ENCODE measurements at places on chromosomes 7 and 10. TPM values are rescaled to one million over a fixed set of nuclear protein-coding genes. Genes with fewer than 3 reads are reported as not detected.

- H3K4me1 ChIP-seq = no peaks in the 10 kb centered on the region
- no peaks in the 10 kb centered on the region for H3K36me3 ChIP-seq
- H3K4me3 ChIP-seq = no peak overlapping the region
- H3K27me3 ChIP-seq = no peaks in the 10 kb centered on the region
- H3K27ac ChIP-seq = no peak overlapping the region
These were observed 1083.4 kb upstream of the LRRN3 start for GRCh38 chr7:110007320-110008063.

DNA sequence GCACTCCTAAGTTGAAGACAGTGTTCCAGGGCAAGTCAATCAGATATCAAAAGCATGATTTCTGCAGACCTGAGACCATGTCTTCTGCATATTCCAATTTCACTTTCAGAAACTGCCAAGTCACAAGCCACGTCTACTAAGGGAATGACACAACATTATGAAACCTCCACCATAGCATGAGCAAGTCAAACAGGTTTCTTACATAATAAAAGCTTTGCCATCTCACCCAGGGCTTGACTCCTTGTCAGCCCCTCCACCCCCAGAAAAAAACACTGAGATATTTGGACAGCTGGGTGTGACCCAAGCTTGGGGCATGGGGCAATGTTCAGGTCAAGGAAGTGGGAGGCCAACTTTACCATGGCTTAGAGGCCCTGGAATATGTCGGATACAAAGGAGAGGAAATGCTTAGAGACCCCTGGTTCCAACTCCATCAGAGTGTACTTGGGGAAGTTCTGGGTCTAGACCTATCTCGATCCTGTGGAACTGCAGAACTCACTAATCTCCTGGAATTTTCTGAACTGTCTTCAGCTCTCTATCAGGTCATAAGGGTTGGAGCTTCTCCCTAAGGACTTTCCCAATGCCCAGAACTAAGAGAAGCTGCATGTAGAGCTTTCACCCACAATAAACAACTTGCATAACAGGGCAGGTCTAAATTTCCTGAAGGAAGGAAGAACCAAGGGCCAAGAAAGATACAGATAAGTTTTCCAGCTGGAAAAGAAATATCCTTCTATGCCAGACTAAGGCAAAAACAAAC lies 80.6 kb upstream of the NAMPT start:
- peaks cover 4% of the 10 kb centered on the region for H3K4me1 ChIP-seq
- H3K27me3 ChIP-seq = no peaks in the 10 kb centered on the region
- H3K27ac ChIP-seq = peak overlapping the region; percentile 84
- H3K36me3 ChIP-seq = no peaks in the 10 kb centered on the region

DNA sequence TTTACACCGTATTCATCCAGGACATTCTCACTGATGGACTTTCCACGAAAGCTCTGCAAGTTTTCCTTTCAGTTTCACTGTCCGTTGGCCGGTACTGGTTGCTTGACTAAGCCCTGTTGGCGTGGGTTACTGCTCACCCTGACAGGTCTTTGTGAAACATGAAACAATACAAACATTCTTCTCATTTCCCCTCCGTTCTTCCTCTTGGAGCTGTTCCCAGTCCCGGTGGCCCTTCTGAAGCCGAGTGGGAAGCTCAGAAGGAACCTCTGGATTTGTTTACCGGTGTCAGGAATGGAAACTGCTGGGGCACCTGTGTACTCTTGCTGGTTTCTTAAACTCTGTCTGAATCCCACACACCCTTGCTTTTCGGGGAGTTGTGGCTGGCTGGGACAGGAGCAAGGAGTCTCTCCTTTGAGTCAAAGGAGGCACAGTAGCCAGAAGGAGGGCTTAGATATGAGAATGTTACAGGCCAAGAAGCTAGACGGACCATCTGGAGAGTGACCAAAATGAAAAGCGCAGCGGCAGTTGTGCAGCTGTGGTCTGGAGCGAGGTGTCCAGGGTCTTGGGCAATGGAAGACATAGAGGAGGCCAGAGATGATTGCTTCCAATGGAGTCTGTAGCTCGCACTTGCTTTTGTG lies 45.7 kb downstream of the LYZL2 start:
- H3K4me1 ChIP-seq = peaks cover 44% of the 10 kb centered on the region
- H3K36me3 ChIP-seq = no peaks in the 10 kb centered on the region
- DNase-seq = no peak
- H3K27ac ChIP-seq = peak overlapping the region; percentile 66
- H3K4me3 ChIP-seq = peak overlapping the region; percentile 62

DNA sequence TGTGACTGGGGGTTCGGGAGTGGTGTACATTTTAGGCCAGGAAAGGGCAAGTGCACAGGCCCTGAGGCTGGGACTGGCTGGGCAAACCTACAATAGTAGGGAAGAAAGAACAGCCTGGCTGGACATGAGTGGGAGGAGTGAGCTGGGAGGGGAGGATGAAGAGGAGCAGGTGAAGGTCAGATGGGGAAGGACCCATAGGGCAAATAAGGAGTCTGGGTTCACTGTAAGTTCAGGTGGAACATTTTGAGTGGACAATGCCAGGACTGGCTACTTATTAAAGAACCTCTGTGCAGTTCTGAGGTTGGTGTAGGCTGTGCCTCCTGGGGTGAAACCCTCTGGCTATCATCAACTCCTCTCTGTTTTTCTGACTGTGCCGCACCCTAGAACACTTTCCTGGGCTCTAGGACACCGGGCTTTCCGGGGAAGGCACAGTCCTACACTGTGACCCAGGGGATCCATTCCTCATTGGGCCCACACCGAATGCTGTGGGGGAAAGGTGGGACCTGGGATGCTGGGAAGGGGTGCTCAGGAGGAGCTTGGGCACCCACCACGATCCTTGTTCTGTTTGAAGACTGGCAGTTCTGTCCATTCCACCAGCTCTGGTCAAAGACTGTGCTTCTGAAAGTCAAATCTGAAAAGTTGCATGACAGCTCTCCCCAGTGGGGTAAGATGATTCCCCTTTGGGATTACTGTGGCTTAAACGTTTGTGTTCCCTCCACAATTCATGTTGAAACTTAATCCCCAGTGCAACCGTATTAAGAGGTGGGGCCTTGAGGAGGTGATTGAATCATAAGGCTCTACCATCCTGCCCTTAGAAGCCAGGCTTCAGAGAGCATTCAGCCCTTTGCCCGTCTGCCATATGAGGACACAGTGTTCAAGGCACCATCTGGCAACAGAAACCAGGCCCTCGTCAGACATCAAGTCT lies 4.0 kb upstream of the MMP21 start:
- peaks cover 3% of the 10 kb centered on the region for H3K36me3 ChIP-seq
- no peak for DNase-seq
- H3K27ac ChIP-seq = no peak overlapping the region

DNA sequence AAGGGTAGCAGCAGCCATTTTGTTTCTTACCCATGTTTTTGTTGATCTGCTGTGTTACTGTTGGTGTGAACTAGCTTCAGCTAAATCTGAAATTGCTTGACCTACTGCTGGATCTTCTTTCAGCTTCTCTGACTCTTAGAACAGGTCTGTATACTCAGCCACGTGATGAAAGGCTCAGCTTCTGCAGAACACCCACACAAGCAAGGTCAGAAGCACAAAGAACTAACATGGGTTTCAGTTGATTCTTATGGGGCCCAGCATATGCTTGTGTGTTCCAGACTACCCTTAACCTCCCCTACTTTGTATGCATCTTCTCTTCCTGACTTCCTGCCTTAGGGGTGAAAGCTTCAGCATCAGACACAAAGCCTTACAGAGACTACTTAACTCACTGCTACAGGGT lies 186.8 kb downstream of the HGF start:
- H3K36me3 ChIP-seq = no peaks in the 10 kb centered on the region
- H3K27me3 ChIP-seq = no peaks in the 10 kb centered on the region
- H3K4me1 ChIP-seq = no peaks in the 10 kb centered on the region
- H3K4me3 ChIP-seq = no peak overlapping the region
- H3K27ac ChIP-seq = no peak overlapping the region
- DNase-seq = no peak

DNA sequence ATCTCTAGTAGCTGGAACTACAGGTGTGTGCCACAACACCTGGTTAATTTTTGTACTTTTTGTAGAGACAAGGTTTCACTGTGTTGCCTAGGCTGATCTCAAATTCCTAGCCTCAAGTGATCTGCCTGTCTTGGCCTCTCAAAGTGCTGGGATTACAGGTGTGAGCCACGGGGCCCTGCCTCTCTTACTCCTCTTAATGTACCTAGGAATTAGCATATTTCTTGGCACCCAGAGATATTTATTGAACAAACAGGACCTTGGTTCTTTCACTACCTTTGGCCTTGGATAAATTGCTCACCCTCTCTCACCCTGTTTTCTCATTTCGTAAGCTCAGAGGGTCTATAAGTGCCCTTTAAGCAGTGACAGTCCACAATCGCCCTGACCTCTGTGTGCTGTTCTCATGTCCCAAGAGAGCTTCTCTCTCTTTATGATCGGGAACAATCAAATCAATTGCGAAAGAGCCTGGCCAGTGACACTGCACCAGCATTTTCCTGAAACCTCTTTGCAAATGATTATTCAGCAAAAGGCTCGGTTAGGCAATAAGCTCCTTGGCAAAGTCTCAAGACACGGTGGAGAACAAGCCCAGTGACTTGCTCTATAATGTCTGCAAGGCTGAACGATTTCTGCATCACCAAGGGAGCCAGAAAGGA lies 117.7 kb downstream of the APBB1IP start:
- no peaks in the 10 kb centered on the region for H3K27me3 ChIP-seq
- no peak for DNase-seq
- H3K27ac ChIP-seq = no peak overlapping the region

DNA sequence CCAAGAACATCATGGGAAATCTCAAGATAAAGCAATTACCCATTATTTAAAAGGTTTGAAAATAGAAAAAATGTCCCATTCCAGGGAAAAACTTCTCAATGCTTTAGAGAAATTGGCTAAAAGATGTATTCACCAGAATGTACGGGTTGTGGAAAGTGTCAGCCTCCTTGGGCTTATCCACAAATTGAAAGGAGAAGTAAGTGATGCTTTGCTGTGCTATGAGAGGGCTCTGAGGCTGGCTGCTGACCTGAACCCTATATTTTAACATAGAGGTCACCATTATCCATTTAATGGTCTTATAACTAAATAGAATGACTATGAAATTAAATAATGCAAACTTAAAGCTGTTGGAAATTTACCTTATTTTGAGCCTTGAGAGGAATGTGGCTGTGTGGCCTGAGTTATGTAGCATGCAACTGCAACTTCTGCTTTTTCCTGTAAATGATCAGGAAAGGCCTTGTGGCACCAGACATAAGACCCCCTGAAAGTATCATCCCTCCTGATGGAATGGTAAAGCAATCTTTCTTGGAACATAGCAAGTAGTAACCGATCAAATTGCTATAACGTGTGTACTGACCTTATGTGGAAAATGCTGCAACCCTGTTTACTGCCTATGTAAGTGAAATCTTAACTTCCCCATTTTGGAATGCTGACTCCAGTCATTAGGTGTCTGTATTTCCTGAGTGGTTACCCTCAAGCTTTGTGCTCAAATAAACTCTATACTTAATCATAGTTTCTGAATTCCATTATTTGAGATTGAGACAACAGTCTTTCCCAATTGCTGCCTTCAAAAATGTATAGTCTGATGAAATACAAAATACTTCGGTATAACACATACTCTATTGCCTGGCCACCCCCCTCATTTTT lies 6.9 kb downstream of the IFIT1B start:
- H3K4me3 ChIP-seq = no peak overlapping the region

- no peaks in the 10 kb centered on the region for H3K4me1 ChIP-seq
- peak; percentile 16 for DNase-seq
- H3K4me3 ChIP-seq = no peak overlapping the region
- H3K27ac ChIP-seq = no peak overlapping the region
These were observed 100.4 kb upstream of the MACROH2A2 start for GRCh38 chr10:69952069-69952800.

NEUROD6 gene
- not detected for total RNA-seq

NYAP1 gene
- 0.32 TPM for total RNA-seq

SPDYE6 gene
- total RNA-seq = not detected

SLC26A5 gene
- total RNA-seq = 0.52 TPM

SOSTDC1 gene
- not detected for total RNA-seq

Data from spleen (tissue), 13 donors.